ENCODE measurements at places on chromosomes 4 and X.

DNA sequence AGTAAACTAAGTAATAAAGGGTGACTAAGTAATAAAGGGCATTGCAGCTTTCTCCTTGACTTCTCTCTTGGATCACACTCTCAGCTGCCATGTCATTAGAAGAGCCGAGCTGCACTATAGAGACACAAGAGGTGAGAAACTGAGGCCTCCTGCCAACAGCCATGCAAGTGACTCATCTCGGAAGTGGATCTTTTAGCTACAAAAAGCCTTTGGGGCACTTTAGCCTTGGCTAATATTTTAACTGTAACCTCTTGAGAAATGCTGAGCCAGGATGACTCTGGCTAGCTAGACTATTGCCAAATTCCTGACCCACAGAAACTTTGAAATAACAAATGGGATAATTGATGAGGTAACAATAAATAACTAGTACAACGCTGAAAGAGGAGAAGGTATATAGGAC lies 1.5 kb upstream of the NEIL3 start:
- no peak for DNase-seq

DNA sequence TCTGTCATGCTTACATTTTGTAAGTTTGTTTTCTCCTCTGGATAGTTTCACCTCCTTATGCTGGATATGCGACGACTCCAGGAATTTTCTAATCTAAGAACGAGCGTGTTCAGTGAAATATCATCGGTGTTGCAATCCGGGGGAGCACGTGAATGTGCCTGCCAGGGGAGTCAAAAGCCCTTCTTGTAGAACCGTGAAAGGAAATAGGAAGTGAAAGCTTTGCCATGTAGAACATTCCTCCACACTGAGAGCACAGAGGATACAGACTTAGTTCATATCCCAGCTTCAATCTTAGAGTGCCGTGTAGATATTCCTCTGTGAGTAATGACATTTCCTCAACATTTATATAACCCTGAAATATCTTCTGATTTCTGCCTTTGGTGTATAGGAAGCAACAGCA lies 121.2 kb downstream of the VEGFC start:
- DNase-seq: no peak

- DNase-seq: no peak
Observed at GRCh38 chr4:75989846-75990528, 758 bp downstream of the SDAD1 start.

- no peak for DNase-seq
Observed at GRCh38 chr4:3247399-3248177, 1.4 kb upstream of the MSANTD1 start.

- DNase-seq: no peak
Observed at GRCh38 chrX:65688403-65688871, 21.0 kb downstream of the MSN start.

GRCh38 chrX:107565931-107566603 lies 62.2 kb upstream of the PRPS1 start:
- no peak for DNase-seq

- no peak for DNase-seq
Observed at GRCh38 chrX:110086916-110087484, 84.1 kb downstream of the TMEM164 start.

DNA sequence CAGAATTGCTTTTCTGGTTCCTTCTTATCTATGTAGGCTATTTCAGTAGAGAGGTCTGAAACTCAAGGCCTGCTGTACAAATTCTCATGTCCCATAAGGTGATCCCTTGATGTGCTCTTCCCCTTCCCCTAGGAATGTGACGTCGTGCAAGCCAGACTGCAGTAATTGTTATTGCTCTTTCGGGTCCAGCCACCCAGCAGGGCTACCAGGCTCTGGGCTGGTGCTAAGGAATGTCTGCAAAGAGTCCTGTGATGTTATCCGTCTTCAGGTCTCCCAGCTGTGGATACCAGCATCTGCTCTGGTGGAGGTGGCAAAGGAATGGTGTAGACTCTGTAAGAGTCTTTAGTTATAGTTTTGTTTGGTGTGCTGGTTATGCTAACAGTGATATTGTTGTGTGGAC lies 378.7 kb downstream of the C4orf33 start:
- DNase-seq: no peak

DNA sequence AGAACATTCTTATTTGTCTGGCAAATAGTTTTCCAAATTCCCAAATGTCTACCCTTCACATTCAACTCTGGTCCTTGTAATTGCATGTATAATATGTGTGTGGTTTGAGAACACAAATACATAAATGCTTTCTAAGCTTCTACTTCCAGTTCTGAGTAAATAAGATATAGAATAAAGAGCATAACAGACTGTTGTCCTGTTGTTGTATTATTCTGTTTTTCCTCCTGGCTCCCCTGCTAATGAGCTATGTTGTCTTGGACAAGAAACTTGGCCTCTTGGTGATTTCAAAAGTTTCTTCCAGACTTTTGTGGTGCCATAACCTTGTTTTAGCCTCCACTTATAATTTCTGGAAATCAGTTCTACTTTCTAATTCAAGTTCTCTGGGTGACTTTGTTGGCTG lies 75.3 kb upstream of the USP38 start:
- DNase-seq: no peak

GRCh38 chr4:107719207-107719921 lies 670 bp downstream of the PAPSS1 start:
- peak; percentile 57 for DNase-seq

GRCh38 chrX:13647709-13648212 lies 5.2 kb upstream of the TCEANC start:
- DNase-seq: peak; percentile 48

- DNase-seq: no peak
Observed at GRCh38 chr4:24995346-24995919, 35.3 kb downstream of the LGI2 start.

GRCh38 chr4:156493858-156494257 lies 477.7 kb downstream of the PDGFC start:
- DNase-seq: no peak

GRCh38 chr4:149912000-149912399 lies 96.4 kb upstream of the IQCM start:
- no peak for DNase-seq

GRCh38 chr4:152310257-152310656 lies 225.6 kb downstream of the FBXW7 start:
- no peak for DNase-seq
